Stimulated activated memory B cell treated with anti-CD40 and anti-IgM and Interleukin-4, amounts not matched to agents 10 μg/mL and 1 μg/mL and 100 μg/mL, for 72 hours (primary cell): ENCODE measurements at places on chromosomes 2 and 18.

DNA sequence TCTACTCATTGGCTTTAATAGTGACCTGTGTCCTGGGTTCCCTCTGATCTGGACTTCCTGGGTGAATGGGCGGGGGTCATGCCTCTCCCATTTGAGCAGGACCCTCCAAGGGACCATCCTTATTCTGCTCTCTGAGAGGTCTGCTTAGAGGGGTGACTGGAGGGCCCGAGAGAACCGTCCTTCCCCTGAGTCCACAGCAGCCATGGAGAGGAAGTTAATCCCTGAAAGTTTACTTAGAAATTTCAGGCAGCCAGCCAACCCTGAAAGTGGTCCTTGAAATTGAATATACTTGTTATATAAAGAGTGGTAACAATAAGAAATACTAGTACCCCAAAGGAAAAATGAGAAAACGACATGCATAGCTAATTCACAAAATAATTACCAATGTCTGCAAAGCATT is 226.1 kb downstream of the DYSF start:
- ATAC-seq: no peak

DNA sequence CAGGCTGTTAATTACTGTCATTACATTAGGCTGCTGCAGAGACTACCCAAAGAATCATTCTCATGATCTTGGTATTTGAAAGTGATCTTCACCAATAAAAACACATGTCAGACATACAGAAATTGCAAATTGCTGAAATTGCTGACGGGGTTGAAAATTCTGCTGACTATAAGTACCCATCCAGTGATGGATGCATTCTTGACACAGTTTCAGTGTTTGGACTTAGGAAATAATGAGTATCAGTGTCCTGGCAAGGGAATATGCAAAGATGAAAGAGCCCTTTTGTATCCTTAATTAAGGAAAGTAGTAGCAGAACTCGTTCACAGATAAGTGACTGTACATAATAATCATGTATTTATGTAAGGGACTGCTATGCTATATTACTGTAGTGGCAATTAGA is 221.1 kb upstream of the ATP5MC3 start:
- ATAC-seq: no peak

DNA sequence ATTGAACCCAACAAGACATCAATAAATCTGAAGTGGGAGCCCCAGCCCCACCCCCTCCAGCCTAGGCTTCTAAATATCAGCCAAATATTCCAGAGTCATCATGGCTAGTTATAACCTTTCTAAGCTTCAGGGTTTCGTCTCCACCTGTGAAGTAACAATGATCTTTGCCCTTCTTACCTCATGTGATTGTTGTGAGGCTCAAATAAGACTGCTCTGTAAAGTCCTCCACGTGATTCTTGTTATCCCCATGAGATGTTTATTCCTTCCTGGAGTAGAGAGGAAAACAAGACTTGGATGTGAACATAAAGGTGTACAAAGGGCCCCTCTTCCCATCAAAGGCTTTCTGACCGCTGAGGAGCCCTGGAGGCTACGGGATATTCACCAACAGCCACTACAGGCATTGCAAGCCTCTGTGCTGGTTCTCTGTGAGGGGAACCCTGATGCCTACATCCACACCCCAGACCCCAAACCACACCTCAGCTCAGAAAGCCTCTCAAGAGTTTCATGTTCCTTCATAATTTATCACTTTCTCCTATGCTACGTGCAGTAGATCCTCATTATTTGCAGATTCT is 20.1 kb upstream of the REEP1 start:
- ATAC-seq: no peak

- ATAC-seq: no peak
Measured at GRCh38 chr18:32576296-32576916, 105.7 kb upstream of the GAREM1 start.

GRCh38 chr18:72013427-72013850 is 530.7 kb downstream of the CBLN2 start:
- no peak for ATAC-seq
